Suprapubic skin (tissue), 4 donors: ENCODE measurements at places on chromosomes 1 and 21.

- no peak for DNase-seq
Measured at GRCh38 chr1:15411593-15412137, 2.0 kb downstream of the EFHD2 start.

GRCh38 chr1:165408518-165408917 is 36.4 kb downstream of the RXRG start:
- no peak for DNase-seq

DNA sequence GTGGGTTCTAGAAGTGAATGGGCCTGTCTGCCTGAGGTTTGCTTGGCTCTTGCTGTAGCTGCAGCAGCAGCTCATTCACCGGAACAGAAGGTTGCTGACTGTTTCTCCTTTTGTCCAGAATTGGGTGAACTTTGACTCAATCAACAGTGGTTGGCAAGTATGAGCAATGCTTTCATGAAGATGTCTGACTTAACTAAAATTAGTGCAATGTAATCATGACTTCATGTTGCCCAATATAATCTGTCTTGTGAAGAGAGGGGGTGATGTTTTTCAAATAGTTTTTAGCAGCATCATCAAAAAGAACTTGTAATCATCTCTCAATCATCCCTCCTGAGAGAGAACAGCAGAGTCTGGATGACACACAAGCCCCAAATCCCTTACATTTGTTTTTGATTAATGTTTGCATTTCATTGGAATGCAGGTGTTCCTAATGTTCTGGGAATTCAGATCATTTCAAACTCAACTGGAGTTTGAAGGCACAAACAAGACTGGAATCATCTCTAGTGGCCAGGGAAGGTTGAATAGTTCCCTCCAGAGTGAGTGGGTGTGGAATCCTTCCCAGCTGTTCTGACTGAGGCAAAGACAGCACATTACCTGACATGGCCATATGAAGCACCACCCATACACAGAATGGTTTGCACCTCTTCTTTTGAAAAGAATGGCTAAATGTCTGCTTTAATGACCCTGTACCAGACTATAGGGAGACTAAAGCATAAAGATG is 82.9 kb downstream of the HLX start:
- DNase-seq = no peak

DNA sequence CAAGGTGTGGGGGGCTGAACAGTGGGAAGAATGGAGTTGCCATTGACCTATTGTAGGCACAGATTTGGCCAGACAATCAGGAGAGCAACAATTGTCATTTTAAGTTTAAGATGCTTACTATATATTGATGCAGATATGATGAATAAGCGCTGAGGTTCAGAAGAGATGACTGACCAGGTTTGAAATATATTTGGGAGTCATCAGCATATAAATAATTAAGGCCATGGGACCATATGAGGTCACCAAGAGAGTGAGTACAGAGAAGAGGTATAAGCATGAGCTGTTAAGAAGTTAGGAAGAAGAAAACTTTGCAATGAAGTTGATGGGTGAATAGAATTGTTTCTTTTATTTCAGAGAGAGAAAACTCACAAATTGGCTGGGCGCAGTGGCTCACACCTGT is 4.5 kb upstream of the GADD45A start:
- DNase-seq = no peak

DNA sequence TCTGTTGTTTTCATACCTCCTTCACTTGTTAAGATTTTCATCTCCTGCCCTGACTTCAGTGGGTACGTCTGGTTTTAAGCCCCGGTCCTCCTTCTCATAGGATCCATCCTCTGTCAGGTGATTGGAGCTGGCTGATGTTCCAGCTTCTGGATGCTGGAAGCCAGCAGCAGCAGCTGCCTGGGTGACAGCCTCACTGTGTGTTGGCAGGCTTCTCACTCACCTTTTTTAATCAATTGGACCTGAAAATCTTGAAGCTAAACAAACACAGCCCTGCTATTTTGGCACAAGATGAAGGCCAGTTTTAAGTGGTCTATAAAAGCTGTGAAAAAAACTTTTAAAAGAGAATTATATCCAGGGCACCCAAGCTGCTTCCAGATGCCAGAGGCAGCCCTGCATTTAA is 181.0 kb downstream of the DISC1 start:
- no peak for DNase-seq

- DNase-seq = no peak
Measured at GRCh38 chr1:205951746-205952145, 8.5 kb upstream of the SLC26A9 start.

DNA sequence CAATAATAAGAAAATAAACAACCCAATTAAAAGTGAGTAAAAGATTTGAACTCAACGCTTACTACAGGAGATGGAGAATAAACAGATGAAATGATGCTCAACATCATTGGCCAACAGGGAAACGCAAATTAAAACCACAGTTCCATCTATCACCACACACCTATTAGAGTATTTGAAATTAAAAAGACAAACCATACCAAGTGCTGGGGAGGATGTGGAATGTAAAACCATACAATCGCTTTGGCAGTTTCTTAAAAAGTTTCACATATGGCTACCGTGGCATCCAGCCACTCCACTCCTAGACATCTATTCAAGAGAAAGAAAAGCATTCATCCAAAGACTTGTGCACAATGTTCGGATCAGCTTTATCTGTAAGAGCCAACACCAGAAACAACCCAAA is 1.3 kb upstream of the LRRC3 start:
- DNase-seq = no peak

DNA sequence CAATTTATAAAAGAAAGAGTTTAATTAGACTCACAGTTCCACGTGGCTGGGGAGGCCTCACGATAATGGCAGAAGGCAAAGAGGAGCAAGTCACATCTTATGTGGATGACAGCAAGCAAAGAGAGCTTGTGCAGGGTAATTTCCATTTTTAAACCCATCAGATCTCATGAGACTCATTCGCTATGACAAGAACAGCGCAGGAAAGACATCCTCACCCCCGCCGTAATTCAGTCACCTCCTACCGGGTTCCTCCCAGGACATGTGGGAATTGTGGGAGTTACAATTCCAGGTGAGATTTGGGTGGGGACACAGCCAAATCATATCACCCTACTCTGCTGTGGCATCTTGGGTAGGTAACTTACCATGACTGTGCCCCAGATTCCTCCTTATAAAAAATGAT is 79.8 kb downstream of the AK5 start:
- DNase-seq = no peak

GRCh38 chr1:113185463-113186104 is 112.6 kb downstream of the LRIG2 start:
- DNase-seq = no peak

DNA sequence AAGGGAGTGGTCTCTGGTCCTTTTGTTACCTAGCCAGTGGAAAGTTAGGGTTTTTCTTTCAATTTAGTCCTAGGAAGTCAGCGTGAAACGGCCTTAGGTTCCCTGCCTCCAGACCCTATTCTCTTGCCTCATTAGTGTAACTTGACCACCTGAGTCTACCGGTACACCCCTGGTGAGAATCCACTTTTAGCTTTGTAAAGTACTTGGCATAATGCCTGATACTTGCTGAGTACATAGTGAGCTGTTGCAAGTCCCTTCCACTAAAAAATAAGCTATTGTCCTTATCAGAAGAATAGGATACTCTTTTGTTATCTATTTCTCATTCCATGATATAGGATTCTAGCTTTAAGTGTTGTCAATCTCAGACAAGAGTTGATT is 228.8 kb downstream of the ST6GALNAC3 start:
- no peak for DNase-seq

DNA sequence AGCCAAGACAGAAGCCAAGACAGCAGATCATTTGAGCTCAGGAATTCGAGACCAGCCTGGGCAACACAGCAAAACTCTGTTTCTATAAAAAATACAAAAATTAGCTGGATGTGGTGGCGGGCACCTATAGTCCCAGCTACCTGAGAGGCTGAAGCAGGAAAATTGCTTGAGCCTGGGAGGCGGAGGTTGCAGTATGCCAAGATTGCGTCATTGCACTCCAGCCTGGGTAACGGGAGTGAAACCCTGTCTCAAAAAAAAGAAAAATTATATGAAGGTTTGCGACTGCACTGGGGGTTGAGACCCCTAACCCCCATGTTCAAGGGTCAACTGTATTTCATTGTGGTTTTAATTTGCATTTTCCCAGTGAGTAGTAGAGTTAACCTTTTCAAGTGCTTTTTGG is 16.3 kb downstream of the RNF11 start:
- DNase-seq = no peak

- DNase-seq = peak; percentile 94
Measured at GRCh38 chr1:201714542-201715329, 114.2 kb upstream of the IPO9 start.

DNA sequence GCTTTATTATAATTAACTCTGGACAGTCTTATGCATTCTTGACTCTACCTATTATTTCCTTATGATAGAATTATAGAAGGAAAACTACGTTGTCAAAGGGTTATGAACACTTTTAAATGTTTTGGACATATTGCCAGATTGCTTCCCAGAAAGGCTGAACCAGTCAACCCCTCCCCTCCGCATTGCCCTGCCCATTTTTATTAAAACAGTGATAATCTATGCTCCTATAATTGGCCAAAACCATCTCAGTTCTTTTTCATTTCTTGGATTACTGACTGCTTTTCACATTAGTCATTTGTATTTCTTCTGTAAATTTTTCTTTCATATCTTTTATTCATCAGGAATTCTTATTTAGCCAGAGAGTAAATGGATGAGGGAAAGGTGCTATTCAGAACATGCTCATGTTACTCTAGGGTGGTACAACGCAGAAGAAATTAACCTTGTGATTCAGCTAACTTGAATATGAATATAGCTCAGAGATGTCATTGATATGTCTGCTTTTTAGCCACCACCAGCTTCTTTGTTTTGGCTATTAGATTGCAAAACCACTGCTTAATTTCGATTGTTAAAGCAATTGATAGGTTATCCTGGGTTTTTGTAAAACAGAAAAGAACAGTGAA is 32.1 kb downstream of the KDM1A start:
- DNase-seq = no peak

GRCh38 chr1:109622137-109622892 is 2.7 kb downstream of the AMPD2 start:
- no peak for DNase-seq

- no peak for DNase-seq
Measured at GRCh38 chr1:48182439-48182838, 40.1 kb upstream of the SLC5A9 start.

GRCh38 chr21:19276665-19277064 is 873.1 kb upstream of the TMPRSS15 start:
- no peak for DNase-seq

GRCh38 chr1:160639652-160640051 is 7.2 kb downstream of the SLAMF1 start:
- no peak for DNase-seq

- DNase-seq = no peak
Measured at GRCh38 chr1:198636391-198636790, 2.4 kb upstream of the PTPRC start.

DNA sequence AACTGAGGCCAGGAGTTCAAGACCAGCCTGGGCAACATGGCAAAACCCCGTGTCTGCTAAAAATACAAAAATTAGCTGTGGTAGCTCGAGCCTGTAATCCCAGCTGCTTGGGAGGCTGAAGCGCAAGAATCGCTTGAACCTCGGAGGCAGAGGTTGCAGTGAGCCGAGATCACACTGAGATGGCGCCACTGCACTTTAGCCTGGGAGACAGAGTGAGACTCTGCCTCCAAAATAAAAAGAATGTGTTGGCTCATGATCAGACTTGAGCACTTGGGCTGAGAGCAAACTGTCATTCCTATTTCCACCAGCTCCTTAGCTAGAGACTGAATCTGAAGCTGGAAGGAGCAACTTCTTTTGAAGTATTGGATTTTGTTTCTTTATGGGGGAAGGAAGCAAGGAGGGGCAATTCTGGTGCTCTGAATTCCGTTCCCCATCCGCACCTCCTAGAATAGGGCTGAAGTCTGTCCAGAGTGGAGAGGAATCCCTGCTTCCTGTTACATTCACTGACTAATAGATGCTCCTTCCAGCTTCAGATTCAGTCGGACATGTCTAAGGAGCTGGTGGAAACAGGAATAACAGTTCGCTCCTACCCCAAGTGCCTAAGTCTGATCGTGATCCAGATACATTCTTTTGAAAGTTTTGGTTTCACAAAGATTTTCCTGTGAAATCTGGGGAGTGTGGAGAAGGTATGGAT is 3.8 kb downstream of the ZNF672 start:
- DNase-seq = peak; percentile 72

GRCh38 chr1:202818819-202819218 is 8.1 kb downstream of the PCAT6 start:
- no peak for DNase-seq

DNA sequence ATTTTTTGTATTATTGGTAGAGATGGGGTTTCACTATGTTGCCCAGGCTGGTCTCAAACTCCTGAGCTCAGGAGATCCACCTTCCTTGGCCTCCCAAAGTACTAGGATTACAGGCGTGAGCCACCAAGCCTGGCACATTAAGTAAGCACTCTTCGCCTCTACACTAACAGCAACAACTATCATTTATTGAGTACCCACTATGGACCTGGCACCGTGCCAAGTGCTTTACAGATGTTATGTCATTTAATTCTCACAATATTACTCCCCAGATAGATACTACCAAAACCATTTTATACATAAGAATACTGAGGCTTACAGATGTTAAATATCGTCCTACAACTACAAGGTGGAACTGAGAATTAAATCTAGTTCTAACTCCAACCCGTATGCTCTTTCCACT is 50.1 kb downstream of the TUT4 start:
- no peak for DNase-seq
